Kidney (tissue), 22 donors: ENCODE measurements at places on chromosomes 5 and 9.
A peak's percentile ranks its signal among the peaks of the same experiment; 100 is the strongest.

DNA sequence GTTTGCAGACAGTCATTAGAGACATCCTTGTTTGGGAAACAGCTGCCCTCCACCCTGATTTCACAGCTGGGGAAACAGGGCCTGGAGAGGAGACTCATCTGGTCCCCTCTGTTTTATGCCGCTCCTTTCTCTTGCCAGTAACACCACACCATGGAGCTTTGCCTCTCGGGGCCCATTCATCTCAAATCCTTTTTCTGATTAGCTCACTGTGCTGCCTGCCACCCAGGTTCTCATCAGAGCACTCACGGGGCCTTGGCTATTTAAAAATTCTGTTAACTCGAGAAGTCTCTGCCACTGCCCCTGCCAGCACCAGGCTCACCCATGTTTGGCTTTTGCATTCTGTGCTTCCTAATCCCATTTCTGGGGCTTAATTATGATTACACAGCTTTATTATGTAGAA is 36.8 kb upstream of the C5orf58 start:
- no peak for DNase-seq

DNA sequence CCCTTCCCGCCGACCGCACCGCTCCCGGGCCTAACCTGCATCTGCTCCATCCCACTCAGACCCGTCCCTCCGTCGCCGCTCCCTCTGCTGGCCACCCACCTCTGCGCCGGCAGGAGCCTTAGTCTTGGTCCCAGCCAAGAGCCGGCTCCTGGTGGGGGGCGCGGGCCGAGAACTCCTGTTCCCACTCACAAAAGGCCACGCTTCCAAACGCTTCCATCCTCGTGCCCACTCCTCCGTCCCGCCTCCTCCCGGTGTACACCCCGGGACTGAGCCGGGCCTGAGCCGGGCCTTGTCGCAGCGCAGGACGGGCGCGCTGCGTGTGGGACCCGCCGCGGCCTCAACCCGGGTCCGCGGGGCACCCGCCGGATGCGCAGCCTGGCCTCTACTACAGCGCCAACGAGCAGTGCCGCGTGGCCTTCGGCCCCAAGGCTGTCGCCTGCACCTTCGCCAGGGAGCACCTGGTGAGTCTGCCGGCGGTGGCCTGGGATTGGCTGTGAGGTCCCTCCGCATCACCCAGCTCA is 7.5 kb downstream of the ADAMTS13 start:
- no peak for DNase-seq

DNA sequence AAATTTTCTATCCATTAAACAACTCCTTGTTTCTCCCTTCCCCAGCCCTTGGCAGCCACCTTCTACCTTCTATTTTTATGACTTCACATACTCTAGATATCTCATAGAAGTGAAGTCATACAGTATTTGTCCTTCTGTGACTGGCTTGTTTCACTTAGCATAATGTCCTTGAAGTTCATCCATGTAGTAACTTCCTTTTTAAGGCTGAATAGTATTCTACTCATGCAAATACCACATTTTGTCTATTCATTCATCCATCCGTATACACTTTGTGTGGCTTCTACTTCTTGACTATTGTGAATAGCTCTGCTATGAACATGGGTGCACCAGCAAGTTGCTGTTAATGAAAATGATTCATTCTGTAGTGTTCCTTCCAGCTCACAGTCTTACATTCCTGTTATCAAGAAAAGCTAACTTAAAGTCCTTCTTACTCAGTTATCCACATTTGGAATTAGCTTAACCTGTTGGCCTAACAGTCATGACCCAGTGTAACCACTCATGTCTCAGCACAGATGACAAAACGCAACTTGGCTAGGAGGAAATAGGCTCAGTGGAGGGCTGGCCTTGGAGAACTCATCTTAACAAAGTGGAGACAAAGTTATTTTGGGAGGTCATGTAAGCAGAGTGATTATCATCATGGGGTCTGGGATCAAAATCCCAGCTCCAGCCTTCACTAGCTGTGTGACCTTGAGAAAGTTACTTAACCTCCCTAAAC is 129.7 kb upstream of the MAP3K1 start:
- no peak for DNase-seq

DNA sequence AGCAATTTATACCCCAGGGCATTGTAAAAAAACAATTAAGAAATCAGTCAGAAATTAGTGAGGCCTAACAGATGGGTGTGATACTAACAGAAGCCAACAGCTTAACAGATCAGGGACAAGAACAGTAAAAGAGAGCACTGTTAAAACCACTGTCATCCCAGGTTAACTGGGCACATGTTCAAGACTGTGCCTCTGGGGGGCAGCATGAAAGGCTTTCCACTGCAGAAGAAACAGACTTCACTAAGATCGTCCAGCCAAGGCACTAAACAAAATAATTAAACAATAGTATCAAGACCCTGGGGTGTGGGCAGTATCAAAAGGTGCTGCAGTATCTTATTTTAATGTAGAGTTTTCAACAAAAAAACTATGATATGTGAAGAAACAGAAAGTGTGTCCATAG is 43.5 kb downstream of the FBN2 start:
- no peak for DNase-seq

DNA sequence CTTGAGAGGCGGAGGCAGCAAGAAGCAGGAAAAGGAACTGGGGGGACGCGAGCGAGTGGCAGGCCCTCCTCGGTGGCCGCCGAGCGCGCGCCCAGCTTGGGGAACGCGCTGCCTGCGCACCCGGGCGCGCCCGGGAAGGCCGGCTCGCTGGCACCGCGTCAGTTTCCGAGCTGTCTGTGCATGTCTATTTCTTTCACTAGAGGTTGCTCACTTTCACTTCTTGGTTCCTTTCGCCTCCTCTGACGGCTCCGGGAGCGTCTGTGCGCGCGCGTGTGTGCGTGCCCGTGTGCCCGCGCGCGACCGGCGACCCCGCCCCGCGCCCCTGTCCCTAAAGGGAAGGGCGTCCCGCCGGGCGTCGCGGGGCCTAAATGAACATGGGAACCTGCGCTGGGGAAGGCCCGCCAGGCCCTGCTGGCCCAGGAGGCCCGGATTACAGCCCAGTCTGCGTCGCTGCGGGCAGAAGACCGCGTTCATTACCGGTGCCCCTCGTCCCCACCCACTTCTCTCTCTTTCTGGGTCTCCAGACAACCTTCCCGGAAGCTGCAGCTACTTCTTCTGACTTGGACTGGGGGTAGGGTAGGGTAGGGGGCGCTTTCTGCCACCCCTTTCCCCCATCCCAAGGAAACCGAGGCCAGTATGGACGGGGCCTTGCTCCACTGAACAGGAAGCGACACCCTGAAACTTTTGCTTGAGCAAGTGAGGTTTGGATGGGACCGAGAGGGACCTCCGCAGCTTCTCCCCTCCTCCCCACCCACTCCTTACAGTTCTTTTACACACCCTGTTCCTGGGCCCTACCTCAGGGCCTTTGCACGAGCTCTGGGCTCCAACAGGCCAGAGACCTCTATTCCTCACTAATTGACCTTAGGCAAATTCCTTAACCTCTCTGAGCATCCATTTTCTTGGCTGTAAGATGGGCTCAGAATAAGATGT is 205.8 kb upstream of the IER5L start:
- DNase-seq, result peak; percentile 85

- no peak for DNase-seq
Measured at GRCh38 chr5:135208903-135209721, 175.1 kb upstream of the PITX1 start.

DNA sequence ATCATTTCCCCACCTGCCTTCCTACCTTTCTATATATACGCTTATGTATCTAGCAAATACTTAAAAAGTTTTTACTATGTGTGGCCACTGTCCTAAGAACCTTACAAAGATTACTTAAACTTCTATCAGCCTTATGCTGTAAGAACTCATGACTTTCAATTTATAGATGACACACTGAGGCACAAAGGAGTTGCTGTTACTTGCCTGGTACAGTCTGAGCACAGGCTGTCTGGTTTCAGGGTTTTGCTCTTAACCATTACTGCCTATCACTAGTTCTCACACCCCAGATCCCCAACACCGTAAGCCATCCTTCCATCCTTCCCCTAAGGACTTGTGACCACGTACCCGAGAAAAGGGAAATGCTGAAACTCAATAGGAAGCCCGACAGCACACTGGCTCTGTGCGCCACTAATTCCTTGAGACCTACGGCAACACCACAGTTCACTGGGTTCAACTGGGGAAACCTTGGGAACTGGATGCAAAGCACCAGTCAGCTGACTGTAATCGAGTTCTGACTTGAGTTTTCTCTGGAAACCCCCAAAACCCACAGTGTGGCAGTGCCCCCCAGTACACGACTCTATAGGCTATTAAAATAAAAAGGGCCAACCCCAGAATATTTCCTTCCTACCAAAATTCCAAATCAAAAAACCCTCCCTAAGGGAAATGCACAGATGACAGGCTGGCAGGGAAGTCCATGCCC is 56.0 kb downstream of the AUH start:
- DNase-seq, result no peak

- peak; percentile 80 for DNase-seq
Measured at GRCh38 chr5:126339215-126339805, 83.9 kb upstream of the GRAMD2B start.

DNA sequence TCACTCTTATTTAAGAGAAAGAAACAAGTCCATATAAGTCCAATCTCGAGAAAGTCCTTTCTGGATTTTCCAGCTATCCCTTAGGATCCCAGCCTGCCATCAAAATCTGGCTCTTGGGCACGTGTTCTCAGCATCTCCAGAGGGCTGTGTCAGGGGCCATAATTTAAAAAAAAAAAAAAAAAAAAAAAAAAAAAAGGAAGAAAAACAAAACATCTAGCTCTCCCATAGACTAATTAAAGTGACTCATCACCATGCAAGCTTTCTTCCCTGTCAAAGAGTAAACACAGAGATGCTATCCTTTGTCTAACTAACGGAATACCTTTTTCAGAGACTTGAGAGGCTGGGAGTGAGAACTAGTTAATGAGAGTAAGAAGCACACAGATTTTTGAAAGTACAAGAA is 44.9 kb upstream of the MYO10 start:
- no peak for DNase-seq

- peak; percentile 63 for DNase-seq
Measured at GRCh38 chr5:138647261-138647788, 72.1 kb upstream of the HSPA9 start.

GRCh38 chr5:55625913-55626312 is 86.2 kb downstream of the SLC38A9 start:
- DNase-seq, result no peak

GRCh38 chr9:17229945-17230560 is 95.2 kb downstream of the CNTLN start:
- DNase-seq, result no peak

DNA sequence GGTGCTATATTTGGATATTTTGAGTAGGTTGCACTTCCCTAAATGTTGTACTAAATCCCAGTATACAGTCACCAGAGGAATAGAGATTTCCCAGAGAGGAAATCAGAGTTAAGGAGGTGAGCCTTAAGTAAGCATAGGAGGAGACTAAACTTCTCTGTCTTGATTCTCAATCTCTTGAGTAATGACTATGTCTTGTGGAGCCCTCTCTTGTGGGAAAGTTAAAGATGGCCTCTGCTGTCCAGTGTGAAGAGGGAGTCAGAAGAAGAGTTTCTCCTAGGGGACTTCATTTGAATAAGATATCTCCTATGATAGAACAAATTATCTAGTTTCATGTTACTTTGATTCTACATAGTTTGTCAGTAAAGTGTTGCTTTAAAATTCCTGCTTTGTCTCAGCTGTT is 502.5 kb downstream of the PDE4D start:
- no peak for DNase-seq

DNA sequence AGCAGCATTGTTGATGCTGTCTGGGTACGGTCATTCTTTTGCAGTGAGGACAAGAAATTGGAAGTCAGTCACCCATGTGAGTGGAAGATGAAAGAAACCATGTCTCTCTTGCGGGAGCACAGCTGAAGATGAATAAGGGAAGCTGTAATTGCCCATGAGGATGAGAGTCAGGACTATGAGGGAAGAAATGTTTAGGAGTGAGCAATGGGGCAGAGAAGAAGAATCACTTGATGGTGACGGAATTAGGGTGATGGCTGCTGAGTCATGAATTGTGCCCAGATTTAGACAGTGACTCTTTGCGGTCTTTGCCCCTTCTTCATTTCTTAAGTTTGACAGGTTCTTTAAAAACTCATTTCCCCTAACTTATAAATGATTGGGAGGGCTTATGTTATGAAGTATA is 183.3 kb downstream of the MAST4 start:
- no peak for DNase-seq

DNA sequence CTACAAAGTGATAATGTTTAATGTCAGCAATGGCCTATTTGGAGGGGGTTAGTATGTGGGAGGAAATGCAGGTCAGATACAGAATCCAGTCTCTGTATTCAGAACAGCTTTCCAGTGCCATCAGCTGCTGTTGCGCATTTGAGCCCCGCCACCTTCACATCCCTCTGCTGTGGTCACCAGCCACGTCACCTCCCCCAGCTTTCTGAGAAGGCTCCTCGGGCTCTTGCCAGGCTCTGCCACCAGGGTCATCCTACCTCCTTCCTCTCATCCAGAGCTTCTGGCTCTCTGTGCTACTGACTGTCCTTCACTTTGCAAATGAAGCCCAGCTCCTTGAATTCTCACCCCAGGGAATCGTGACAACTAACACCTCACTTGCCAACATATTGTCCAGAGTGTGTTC is 138.8 kb downstream of the PIK3R1 start:
- no peak for DNase-seq

GRCh38 chr5:69043655-69043996 is 50.2 kb upstream of the SLC30A5 start:
- no peak for DNase-seq

DNA sequence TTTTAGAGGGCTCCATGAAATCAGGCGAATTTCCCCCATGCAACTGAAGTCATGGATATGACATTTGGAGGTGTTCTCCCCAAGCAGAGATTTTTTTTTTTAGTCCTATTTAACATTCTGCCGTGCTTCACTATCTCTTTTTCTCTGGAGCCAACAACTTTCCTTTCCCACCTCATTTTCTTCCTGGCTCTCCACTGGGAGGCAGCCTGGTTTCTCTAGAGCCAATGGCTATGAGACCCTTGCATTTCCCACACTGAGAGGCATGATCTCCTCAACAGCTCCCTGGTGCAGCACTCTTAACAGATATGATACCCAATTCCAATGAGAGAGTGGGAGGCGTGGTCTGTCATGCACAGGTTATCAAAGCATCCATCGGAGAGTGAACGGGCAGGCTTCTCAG is 310.8 kb downstream of the DRD1 start:
- no peak for DNase-seq

DNA sequence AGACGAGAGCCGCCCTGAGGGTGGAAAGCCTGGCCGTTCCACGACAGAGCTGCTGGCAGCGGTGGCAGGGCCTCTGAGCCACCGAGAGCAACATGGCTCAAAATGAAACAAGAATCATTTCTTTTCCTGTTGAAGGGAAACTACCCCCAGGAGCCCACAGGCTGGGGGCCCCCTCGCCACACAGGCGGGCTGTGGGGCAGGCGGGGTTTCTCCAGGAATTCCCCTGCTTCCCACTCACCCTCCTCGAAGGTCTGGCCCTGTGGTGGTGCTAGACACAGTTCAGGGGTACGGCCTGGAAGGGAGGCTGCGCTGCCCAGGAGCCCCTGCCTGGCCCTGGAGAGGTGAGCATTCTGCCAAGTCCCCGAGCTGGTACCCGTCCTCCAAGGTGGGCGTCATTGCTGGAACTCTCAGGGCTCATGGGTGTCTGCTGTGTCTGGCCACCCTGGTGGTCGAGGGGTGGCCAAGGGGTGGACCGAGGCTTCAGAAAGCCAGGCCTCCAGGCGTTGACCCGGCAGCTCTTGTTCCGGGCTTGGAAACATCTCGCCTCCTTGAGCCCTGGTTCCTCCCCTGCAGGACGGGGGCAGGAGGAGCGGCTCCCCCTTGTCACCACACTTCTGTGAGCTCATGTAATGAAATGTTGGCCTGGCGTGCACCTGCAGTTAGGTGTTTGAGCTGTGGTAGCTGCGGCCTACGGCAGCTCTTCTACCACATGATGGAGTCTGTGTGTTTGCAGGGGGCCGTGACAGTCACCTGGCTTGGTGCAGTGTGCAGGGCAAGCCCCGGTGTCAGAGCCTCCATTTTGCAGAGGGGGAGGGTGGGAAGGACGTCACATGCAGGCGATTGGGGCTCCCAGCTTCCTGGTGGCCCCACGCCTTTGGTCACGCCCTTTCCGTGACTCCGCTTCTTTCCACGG is 65.3 kb downstream of the RXRA start:
- DNase-seq, result no peak
